ENCODE measurements at places on chromosomes 11 and 22.
A peak's percentile ranks its signal among the peaks of the same experiment; 100 is the strongest.

DNA sequence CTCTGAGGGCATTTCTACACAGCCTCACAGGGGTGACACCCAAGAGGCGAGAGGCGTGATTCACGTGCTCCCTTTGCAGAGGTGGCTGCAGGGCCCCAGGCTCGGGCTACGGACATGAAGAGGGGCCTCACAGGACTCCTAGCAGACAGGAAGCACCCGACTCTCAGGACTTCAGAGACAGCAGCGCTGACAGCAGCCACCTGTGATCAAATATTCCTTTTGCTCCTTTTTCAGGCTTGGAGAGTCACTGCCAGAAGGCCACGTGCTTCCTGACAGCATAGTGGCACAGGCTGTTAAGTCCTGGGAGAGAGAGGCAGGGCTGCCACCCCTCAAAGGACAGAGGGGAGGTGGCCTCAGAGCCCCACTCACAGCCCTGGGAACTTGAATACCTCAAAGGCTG, 348.9 kb downstream of the CADM1 start:
- no peak for DNase-seq

- no peak for DNase-seq
These were observed 17.3 kb downstream of the TEAD1 start for GRCh38 chr11:12691473-12691872.

- DNase-seq = no peak
These were observed 1.0 kb upstream of the TUBA8 start for GRCh38 chr22:18109410-18110193.

- no peak for DNase-seq
These were observed 100.9 kb downstream of the AASDHPPT start for GRCh38 chr11:106178361-106178760.

- no peak for DNase-seq
These were observed 371.1 kb upstream of the SYN3 start for GRCh38 chr22:33429281-33429680.

DNA sequence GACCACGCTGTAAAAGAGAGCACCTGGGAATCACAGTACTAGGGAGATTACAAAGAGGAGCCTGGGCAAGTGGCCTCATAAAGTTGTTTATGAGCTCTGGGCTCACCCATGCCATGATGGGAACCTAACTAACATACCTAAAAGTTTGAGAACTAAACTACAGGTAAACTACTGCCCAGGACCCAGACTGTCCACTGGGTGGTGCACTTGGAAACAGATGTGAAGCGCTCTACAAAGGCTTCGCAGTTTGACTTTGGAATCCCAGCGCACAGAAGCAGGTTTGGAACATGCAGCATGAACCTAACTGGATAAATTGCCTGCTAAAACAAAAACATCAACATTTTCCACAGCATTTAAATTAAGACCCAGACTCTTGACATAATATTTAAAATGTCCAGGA, 418.6 kb downstream of the FAM181B start:
- DNase-seq = peak; percentile 27

DNA sequence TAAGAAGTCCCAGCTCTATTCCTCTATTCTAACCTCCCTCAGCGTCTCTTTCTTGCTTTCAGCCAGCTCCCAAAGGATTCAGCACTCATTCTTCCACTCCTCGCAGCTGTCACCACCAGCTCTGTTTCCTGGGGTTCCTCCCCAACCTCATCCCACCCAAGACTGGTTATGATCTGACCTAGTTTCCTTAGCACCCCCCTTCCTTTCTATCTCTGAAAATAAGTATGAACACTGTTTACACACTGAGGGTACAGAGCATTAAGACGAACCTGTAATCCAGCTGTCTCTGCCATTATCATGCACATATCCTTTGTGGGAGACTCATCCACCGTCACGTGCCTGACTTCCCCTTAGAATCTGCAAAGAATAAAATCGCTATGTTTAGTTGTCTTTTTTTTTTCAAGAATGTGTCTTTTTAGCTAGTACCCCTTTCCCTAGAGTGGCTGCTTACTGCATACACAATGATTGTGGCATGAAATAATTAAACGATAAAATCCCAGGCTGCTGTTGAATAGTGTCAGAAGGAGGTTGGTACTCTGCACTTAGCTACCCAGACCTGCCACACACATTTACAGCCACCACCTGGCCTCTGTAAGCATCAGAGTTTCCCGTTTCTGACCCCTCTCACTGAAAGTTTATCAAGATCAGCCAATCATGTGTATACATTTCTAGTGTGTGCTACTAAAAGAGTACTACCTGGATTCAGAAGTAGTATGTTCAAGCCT, 26.9 kb upstream of the CSTF3 start:
- DNase-seq = peak; percentile 42

GRCh38 chr11:102603091-102603490, 22.0 kb downstream of the MMP20 start:
- DNase-seq = no peak

Data from MV-4-11 (cell line).